ENCODE measurements at places on chromosomes 7 and 10.

GRCh38 chr10:47043928-47044538 lies 132.8 kb downstream of the PTPN20 start:
- no peak for DNase-seq

DNA sequence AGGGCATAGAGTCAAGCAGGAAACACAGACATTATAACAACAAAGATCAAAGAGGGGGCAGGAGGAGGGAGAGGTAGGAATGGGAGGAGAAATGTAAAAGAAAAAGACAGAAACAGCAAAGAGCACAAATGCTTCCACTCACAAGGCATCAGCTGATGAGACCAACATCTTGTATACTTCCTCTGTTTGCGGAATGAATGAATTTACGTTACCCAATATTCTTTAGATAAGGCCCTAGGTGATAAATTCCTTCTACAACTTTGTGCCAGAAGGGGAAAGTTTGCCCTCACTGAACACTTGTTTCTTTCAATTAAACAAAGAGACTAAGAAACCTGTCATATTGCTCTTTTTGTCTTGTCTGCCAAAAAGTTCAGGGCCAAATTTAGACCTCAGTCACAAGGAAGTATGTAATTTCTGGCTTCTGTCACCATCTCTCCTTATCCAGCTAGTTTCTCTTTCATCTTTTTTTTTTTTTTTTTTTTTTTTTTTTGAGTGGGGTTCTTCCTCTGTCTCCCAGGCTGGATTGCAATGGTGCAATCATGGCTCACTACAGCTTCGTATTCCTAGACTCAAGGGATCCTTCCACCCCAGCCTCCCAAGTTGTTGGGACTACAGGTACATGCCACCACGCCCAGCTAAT lies 116.4 kb upstream of the NANOS1 start:
- no peak for DNase-seq

- no peak for DNase-seq
Measured at GRCh38 chr7:133135451-133135850, 53.6 kb upstream of the CHCHD3 start.

DNA sequence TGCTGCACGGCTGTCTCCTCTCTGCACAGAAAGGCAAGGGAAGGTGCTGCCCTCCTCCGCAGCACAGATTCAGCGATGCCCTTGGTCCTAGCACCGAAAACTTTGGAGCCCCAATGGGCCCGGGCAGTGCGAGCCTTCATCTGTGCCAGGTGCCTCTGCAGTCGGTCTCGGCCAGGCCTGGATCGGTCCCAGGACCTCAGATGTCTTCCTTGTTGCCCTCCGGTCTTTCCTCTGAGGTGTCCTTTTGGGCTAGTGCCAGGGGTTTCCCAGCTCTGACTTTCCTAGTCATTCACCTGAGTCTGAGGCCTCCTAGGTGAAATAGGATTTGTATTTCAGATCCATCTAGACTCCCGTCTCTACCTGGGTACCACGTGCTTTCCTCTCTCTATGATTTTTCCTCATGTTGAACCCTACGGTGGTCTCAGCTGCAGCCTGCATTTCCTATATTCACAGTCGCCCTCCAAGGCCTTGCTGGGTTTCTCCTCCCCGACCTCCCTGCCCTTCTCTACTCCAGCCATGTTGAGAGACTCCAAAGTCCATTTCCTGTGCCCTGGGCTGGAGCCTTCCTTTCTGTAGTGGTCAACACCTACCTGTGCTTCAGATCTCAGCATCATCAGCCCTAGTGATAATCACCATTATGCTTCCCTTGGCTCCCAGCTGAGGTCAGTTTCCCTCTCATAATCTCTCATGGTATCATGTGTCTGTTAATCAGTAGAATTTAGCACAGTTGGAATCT lies 92.0 kb upstream of the PRSS58 start:
- no peak for DNase-seq

GRCh38 chr10:80452069-80452468 lies 2.0 kb upstream of the TSPAN14 start:
- DNase-seq = no peak

DNA sequence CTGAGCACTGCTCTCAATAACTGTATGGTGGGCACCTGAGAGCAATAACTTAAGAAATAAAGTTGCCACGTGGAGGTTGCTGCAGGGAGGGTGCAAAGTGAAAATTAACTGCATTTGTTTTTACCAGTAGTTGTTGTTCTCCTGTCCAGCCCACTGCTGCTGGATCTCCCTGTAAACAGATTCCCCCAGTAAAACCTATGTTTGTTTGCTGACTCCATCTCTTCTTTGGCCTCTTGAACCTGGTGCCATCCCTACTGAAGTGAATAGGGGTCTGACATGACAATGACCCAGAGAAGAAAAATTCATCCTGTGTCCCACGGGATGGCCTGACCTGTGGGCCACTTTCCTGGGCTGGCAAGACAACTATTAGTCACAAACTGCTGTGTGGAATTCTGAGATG lies 1.7 kb downstream of the MBL2 start:
- DNase-seq = no peak

- no peak for DNase-seq
Measured at GRCh38 chr10:9102026-9102425, 1047.5 kb downstream of the GATA3 start.

DNA sequence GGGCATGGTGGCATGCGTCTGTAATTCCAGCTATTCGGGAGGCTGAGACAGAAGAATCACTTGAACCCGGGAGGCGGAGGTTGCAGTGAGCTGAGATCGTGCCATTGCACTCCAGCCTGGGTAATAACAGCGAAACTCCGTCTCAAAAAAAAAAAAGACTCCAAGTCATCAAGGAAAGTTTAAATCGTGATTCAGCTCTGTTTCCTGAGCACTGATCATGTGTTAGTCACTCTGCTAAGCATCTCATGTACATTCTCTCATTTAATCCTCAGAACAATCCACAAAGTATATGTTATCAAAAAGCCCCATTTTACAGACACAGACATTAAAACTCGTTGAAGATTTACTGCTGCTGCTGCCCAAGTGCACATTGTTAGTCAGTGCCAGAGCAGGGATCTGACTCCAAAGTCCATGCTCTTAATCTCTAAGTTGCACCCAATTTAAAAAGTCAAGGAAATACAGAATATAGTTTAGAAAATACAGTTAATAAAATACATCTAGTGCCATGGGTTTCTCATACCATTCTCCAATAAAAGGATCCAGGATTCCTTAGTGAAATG lies 6.2 kb downstream of the PIK3AP1 start:
- DNase-seq = no peak
